ENCODE measurements at places on chromosomes 6 and 20.
A peak's percentile ranks its signal among the peaks of the same experiment; 100 is the strongest.

DNA sequence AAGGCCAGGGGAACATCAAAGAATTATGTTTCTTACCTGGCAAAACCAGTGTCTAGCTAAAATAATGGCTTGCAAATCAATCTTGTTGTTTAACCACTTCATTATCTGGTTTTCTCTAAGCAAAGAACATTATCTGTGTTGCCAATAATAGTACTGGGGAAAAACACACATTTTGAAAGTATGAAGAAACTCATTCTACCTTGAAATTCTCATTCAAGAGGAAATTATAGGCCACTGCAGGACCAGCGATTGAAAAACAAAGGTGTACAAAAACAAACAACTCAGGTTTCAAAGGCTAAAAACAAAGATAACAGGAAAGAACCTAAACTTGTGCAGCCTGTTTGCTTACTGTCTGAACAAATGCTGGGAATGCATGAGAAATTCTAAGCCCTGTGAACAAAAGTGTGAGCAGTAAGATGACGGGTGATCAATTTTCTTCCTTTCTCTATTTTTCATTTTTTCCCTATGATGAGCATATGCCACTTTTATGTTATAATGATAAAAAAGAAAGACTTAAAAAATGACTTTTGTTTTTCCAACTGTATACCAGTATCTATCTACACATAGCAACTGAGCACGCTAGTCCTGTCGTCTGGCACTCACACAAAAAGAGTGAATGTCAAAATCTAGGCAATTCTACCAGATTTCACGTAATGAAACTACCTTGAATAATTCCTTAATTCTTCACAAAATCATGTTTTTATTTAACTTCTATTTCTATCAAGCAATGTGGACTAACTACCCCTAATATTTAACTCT lies 117.9 kb downstream of the SGK1 start:
- DNase-seq, result no peak

GRCh38 chr6:106279179-106279578 lies 46.4 kb downstream of the ATG5 start:
- no peak for DNase-seq

GRCh38 chr20:49045440-49046086 lies 549 bp upstream of the CSE1L start:
- DNase-seq, result peak; percentile 22

DNA sequence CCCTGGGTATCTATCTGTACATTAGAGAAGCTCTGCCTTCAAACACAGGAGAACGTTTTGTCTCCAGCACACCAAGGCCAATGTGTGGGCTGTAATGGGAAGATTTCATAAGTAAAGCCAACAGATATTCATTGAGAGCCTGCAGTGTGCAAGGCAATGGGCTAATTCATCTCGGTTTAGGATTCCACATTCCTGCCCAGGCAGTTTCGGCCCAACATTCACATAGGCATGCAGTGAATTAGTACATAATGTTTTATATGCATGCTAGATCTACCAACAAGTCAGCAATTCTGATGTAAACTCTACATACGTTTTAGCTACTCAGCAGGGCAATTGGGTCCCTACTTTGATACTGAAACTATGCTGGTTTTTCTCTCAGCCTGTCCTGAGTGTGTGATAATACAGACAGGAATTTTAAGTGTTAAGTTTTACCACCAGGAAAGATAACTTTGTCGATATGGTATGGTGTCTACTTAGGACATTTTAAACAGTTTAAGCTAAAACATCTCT lies 46.9 kb upstream of the NAA20 start:
- DNase-seq, result no peak

DNA sequence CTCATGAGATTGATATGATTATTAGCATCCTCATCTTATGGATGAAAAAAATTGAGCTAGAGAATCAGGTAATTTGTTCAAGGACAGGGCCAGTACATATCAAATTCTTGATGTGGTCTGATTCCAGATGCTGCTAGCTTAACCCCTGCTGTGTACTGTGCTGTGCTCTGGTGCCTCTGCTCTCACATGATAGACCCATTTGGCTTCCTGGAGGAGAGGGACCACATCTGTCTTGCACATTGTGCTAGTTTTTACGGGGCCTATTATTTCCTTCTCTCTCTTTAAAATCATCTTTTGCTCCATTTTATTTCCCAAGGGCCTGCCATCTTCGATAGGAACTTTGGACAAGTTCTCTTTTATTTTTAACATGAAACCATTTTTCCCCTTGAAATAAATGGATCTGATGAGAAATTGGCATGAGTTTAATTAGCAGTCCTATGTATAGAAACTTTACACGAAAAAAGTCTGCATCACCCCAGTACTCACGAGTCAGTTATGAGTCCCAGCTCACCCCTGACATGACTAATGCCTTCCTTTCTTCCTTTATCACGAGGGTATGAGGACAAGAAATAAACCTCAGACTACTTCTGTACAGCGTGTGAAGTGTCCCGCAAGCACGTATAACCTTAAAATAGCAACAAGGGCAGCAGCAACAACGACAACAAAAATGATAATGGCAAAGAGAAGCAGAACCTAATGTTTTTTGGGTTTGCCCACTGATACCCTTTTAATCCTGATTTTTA lies 26.5 kb downstream of the CD109 start:
- DNase-seq, result no peak

- peak; percentile 82 for DNase-seq
These were observed at the start of gene CCN2 for GRCh38 chr6:131950767-131951575. CCN2 (minus strand) TSS chr6:131951372; CDS start chr6:131951172, 200 bp downstream.

Data from SW480 (cell line).